T-cell (primary cell): ENCODE measurements at places on chromosomes 13 and 19.

- DNase-seq, result no peak
Measured at GRCh38 chr19:12984683-12985048, 10.6 kb upstream of the NFIX start.

DNA sequence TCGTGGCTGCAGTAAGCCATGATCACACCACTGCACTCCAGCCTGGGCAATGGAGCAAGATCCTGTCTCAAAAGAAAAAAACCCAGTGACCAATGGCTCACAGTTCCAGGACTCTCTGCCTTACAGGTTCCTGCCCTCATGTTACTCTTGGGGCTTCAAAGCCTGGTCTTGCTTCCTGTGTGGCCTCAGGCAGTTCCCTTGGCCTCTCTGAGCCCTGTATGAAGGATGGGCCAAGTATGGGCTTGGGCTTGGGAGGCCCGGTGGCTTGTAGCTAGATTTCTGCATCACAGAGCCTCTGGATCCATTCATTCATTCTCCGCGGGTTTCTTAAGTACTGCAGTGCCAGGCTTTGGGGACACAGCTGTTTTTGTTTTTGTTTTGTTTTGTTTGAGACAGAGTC lies 780 bp upstream of the TSPAN16 start:
- no peak for DNase-seq

- no peak for DNase-seq
Measured at GRCh38 chr13:70612881-70613280, 504.6 kb upstream of the KLHL1 start.

GRCh38 chr13:47481536-47481935 lies 519.5 kb downstream of the SUCLA2 start:
- DNase-seq, result no peak

- no peak for DNase-seq
Measured at GRCh38 chr13:72163678-72164077, 296.7 kb upstream of the DACH1 start.

GRCh38 chr19:18392417-18392816 lies 5.0 kb downstream of the LRRC25 start:
- DNase-seq, result no peak

GRCh38 chr13:46334035-46334822 lies 52.8 kb downstream of the RUBCNL start:
- no peak for DNase-seq

- no peak for DNase-seq
Measured at GRCh38 chr13:108609353-108609752, 20.1 kb upstream of the MYO16 start.

DNA sequence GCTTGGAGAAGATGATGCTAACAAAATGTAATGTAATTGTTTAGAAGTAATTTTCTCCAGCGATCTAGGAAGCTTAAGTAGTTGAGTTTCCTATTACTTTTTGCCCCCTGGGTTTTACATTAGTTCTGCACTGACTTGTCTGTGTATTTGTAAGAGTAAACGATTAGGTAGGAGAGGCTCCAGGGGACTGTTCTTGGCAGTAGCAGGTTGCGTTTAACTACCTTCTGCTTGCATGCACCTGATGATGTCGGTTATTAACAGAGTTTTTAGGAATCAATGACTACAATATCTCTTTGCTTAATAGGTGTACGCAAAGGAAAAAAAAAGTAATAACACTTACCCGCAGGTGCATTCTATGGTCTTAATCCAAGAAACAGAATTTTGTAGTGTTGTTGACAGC lies 18.3 kb upstream of the UGGT2 start:
- DNase-seq, result no peak

DNA sequence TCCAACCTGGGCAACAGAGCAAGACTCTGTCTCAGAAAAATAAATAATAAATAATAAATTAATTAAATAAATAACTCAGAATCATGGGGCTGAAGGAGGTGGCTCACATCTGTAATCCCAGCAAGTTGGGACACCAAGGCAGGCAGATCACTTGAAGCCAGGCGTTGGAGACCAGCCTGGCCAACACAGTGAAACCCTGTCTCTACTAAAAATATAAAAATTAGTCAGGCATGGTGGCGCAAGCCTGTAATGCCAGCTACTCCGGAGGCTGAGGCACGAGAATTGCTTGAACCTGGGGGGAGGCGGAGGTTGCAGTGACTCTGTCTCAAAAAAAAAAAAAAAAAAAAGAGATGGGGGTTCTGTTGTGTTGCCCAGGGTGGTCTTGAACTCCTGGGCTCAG lies 7.2 kb downstream of the TMEM38A start:
- DNase-seq, result no peak

DNA sequence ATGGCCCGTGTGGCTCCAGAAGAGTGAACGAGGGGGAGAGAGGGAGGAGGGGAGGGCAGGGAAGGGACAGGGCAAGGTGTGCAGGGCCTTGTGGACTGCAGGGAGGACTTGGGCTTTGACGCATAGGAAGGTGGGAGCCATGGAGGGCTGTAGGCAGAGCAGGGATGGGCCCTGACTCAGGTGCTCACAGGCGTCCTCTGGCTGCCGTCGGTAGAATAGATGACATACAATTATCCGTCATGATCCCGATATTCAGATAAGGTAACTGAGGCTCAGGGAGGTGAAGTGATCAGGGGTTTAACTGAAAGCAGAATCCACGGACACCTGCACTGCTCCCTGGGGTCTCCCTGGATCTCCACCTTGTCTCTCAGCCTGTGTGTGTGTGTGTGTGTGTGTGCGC lies 3.4 kb downstream of the C3 start:
- no peak for DNase-seq

GRCh38 chr13:77779552-77780272 lies 82.2 kb downstream of the SLAIN1 start:
- no peak for DNase-seq

DNA sequence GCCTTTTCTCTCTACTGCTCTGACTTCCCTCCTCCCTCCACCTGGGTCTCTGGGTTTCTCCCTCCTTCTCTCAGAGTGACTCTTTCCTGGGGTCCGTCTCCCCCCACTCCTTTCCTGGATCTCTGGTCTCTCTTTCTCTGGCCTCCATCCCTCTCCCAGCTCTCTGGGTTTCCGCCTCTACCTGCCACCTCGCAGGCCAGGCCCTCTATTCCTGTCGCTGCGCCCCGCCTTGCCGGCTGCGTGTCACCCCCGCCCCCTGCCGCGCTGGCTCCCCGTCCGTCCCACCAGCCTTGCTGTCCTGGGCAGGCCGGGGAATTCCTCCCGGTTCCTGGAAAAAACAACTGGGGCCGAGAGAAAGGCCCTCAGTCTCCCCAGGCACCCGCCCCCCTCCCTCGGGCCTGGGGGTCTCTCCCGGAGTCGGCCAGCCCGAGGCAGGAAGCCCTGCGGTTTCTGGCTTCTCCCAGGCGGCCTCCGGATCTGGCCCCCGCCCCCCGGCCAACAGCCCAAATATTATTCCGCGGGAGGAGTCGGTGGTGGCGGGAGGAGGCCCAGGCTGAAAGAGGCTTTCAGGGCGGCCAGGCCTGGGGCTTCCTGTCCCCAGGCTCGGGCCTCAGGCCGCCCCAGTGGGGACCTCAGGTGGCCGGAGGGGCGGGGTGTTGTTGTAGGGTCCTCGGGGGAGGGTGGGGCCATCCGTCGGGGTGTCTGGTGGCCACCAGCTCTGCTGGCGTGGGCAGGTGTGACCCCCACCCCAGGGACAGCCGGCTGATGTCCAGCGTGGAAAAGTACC lies 9.3 kb downstream of the IRF2BP1 start:
- no peak for DNase-seq

DNA sequence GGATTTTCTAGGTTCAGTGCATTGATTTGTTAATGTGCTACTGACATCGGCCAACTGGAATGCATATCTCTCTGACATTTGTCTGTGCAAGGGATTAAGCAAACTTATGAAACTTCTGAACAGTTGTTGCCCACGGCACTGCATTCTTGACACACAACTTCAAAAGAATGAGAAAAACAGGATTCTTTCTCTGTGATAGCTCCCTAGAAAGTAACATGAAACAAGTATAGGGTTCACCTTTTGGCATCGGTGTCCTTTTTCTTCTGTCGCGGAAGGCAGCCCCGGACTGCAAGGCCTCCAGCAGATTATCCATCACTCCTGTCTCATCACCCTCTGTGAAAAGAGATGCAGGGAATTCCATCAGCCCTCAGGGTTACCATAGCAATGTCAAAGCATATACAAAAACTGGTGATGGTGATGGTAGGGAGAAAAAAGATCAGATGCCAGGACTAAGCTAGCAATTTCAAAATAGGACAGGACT lies 389.2 kb downstream of the DIAPH3 start:
- no peak for DNase-seq

DNA sequence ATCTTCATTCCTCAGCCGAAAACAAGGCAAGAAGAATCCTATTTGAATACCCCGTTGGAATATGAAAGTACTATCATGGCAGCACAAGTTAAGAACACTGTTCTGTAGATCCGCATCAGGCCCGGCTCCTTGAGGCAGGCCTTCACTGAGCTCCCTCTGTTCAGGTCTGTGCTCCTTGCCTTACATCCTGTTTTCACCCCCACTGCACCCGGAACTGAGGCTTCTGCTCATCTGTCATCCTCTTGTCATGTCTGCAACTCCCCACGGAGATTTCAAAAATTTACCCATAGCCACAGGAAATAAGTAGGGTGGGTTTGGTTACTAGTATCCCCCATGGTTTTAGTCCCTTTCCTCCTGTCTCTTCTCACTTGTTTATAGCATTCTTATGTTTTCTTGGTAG lies 861.9 kb downstream of the GPC5 start:
- DNase-seq, result no peak

DNA sequence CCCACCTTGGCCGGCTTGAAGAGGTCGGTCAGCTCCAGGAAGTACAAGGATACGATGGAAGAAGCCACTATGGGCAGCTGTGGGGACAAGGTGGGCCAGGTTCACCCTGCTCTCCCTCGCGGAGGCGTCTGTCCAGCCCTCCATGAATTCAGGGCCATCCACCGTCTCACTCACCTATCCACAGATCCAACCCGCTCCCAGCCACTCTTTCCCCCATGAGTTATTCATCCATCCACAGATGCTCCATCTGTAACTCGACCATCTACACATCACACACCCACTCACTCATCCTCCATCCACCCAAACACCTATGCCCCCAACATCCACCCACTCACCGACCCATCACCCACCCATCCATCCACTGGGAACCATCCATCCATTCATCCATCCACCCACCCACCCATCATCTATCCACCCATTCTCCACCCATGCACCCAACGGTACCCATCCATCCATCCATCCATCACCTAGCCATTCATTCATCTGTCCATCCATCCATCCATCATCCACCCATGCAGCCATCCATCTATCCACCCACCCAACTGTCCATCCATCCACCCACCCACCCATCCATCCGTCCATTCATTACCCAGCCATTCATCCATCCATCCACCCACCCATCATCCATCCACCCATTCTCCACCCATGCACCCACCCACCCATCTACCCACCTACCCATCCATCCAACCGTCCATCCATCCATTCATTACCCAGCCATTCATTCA lies 5.8 kb downstream of the PLPPR3 start:
- DNase-seq, result no peak
